Activated CD8-positive, alpha-beta memory T cell treated with anti-CD3 and anti-CD28 coated beads for 4 hours (primary cell): ENCODE measurements at places on chromosomes 2 and 18.

DNA sequence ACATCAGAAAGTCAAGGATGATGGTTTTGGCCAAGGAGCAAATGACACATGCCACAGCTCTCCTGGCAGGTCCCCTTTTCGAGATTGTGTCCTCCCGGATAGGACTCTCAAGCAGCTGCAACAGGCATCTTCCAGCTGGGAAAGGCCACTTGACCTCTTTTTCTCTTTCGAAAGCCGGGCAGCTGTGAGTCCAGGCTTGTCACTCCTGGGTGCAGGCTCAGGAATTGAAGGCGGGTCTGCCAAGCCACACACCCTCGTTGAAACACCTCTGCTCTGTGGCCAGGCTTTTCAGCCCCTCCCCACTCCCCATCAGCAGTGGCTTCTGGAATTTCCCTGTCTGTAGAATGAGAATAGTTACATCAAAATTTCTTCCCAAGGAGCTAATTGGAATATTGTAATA, 98.0 kb downstream of the CCDC138 start:
- no peak for DNase-seq

DNA sequence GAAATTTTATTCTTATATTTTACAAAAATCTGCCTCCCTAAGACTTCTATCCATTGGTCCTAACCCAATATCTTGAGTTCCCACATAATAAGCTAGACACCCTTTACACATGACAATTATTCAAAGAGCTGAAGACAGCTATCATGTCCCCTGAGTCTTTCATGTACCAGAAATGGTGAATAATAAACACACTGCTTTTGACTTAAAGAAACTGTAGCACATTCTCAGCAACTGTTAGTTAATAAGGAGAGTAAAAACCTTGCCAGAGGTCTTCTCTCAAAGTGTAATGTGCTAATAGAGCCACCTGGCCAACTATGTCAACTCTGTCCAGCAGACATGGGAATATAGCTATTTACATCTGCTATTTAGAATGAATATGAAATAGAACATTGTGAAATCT, 109.7 kb upstream of the ARL5A start:
- no peak for DNase-seq

DNA sequence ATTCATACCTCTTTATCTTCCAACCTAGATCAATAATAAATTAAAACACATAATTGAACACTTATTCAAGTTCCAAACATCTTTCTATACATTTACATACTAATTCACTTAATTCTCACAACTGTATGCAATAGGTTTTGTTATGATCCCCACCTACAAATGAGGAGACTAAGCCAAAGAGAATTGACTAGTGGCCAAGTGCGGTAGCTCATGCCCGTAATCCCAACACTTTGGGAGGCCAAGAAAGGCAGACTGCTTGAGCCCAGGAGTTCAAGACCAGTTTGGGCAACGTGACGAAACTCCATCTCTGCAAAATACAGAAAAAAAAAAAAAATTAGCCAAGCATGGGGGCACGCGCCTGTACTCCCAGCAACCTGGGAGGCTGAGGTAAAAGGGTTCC, 36.8 kb downstream of the KCNG3 start:
- DNase-seq: no peak

DNA sequence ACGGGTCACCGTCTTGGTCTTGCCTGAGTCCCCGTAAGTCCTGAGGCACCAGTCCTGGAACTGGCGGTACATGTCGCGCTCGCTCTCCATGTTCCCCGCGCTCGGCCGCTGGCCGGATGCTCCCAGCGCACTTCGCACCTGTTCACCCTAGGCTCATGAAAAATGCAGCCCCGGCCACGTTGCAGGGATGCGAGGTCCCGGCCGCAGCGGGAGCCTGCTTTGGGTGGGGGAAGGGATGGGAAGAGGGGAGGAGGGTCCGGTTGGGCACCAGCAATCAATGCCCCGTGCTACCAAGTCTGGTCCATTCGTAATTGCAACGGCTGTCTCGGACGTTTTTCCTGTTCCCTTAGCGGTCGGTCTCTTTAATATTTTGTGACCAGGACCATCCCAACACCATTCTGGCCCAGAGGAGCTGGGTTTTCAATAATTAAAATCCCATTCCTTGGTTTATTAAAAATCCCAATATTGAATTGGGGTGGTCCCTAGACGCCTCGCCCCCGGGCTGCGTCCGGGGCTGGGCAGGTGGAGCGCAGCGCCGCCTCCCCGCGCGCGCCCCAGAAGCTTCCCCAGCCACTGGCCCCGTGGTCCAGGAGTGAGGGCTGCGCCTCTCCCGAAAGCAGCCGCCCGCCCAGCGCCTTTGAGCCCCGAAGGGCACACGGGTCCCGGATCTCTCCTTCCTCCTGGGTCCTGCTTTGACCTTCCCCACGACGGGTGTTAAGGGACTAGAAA, 1.4 kb downstream of the NOL4 start:
- DNase-seq: no peak

GRCh38 chr2:21256006-21256405, 132.2 kb downstream of the TDRD15 start:
- no peak for DNase-seq

- DNase-seq: no peak
These were observed 24.2 kb downstream of the RHBDD1 start for GRCh38 chr2:226860087-226860486.
